Thoracic aorta (tissue), 2 donors: ENCODE measurements at places on chromosomes 2 and 18.

DNA sequence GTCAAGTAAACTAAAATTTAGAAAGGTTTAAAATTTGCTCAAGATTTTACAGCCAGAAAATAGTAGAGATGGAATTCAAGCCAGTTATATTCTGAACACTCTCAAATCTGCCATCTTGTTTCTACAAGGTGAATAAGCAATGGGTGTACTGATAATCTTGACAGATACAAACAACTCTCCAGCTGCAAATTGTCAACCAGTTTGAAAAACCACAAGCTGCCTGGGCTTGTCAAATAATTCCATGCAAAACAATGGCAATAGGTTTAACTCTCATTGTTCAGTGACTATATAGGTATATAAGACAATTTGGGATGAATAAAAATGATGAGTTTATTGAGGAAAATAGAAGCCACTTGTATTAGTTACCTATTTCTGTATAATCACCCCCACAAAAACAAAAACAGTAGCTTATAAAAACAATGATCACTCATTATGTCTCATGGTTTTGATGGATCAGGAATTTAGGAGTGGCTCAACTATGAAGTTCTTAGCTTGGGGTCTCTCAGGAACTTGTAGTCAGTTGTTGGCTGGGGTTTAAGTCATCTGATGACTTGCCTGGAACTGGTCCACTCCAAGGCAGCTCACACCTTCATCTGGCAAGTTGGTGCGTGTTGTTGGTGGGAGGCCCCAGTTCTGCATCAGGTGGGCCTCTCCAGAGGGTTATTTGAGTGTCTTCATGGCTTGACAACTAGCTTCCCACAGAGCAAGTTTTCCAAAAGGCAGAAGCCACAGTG, 12.6 kb upstream of the EVA1A start:
- H3K27me3 ChIP-seq = no peaks in the 10 kb centered on the region
- H3K27ac ChIP-seq = no peak overlapping the region
- no peaks in the 10 kb centered on the region for H3K36me3 ChIP-seq
- H3K4me3 ChIP-seq = no peak overlapping the region
- H3K4me1 ChIP-seq = no peaks in the 10 kb centered on the region

- peaks cover 79% of the 10 kb centered on the region for H3K36me3 ChIP-seq
- peak overlapping the region; percentile 62 for H3K27ac ChIP-seq
- no peak for DNase-seq
- peaks cover 33% of the 10 kb centered on the region for H3K4me1 ChIP-seq
- H3K27me3 ChIP-seq = no peaks in the 10 kb centered on the region
- H3K4me3 ChIP-seq = no peak overlapping the region
Observed at GRCh38 chr2:217834057-217834620, 168.7 kb downstream of the TNS1 start.

GRCh38 chr2:121284463-121285449, at the start of gene TFCP2L1:
Gene TFCP2L1 (minus strand): TSS chr2:121285202. CDS start chr2:121285109, 93 bp downstream.
- H3K27me3 ChIP-seq = peaks cover 5% of the 10 kb centered on the region
- H3K4me3 ChIP-seq = peak within 1 kb of the TSS; percentile 60
- DNase-seq = no peak

DNA sequence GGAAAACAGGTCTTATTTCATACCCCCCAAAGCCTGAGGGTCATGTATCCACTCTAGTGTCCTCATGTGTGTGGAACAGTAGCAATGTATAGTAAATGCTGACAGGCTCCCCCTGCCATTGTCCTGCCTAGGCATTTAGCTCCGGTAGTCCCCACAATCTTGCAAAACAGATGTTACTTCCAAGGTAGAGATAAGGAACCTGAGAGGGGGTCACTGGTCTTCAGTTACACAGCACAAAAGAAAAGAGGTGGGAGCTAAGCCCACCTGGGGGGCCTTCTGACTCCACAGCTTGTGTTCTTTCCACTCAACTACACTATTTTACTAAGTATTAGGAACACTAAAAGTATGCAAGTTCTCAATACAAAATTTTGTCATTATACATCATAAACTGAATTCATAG, 17.4 kb upstream of the FECH start:
- H3K27me3 ChIP-seq = no peaks in the 10 kb centered on the region
- DNase-seq = no peak
- H3K4me1 ChIP-seq = no peaks in the 10 kb centered on the region
- H3K27ac ChIP-seq = no peak overlapping the region
- peaks cover 56% of the 10 kb centered on the region for H3K36me3 ChIP-seq
